ENCODE measurements at places on chromosomes 5 and 9. TPM values are rescaled to one million over a fixed set of nuclear protein-coding genes. Genes with fewer than 3 reads are reported as not detected.

PFN3 gene
- not detected for total RNA-seq

- DNase-seq = no peak
These were observed 64.7 kb upstream of the LARP1 start for GRCh38 chr5:154690488-154690887.

GRCh38 chr9:99173570-99174504, 47.9 kb downstream of the ALG2 start:
- DNase-seq = no peak

- DNase-seq = no peak
These were observed 96.8 kb downstream of the FRMD3 start for GRCh38 chr9:83441390-83441789.

GRCh38 chr9:134644725-134645606, 3.4 kb downstream of the COL5A1 start:
- DNase-seq = peak; percentile 99

Data from HFFc6 (cell line).